Left renal pelvis (tissue), 4 donors: ENCODE measurements at places on chromosomes 7 and 10.

DNA sequence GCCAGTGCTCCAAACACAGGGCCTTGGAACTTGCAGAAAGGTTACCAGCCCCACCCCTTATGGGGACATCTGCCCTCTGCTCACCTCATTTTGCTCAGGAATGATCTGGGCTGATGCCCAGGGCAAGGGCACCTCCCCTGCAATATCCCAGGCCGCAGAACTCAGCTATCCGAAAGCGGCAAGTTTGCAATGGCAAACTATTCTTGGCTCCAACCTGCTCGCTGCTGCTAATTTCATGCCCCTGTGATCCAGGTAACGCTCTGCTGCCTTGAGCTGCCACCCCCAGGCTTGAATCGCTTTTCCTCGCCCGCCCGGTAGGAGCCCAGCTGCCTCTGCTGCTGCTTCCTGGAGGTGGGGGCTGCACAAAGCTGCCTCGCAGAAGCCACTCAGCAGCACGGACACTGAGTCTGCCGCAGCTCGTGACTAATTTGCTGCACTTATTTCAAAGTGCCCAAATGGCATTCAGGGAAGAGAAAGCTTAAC, 18.2 kb downstream of the SLC29A3 start:
- peak; percentile 51 for DNase-seq

GRCh38 chr10:1184541-1185430, 128.6 kb downstream of the WDR37 start:
- no peak for DNase-seq

DNA sequence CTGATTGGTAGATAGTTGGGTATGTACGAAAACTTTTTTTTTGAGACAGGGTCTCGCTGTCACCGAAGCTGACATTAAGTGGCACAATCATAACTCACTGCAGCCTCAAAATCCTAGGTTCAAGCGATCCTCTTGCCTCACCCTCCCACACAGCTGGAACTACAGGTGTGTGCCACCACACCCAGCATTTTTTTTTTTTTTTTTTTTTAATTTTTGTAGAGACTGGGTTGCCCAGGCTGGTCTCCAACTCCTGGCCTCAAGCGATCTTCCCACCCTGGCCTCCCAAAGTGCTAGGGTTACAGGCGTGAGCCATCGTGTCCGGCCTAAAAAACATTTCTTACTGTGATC, 1.5 kb upstream of the LRRC27 start:
- no peak for DNase-seq

DNA sequence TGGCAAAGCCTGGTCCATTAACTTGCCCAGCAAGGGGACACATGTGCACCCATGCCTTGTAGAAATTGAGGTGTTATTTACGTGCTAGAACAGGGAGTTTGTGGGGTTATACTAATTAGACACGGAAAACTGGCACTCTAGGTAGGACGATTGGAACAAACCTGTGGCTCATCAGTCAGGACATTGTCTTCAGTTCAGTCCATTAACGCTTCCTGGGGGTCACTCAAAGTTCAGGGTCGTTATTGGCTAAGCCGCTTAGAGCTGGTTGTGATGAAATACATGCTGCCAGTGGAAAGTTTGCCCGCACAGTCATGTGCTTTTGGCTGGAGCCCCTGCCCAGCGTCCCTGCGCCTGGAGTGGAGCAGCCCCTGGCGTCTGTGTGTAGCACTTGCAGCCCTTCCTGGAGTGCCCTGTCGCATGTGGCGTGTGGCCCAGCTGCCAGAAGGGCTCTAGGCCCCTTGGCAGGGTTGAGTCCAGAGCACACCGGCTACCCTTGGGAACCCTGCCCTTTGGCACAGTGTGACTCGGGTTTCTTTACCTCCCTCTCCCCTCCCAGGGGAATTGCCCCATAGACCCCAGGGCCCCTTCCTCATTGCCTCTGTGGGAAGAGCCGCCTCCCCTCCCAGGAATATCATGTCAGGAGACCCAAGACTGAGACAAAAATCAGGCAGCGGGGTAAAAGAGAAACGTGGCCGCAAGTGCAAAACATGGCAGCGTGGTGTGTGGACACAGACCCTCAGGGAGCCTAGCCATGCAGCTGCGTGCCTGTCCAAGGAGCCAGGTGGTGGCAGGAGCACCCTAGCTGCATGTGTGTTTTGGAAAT, 9.8 kb downstream of the ZNF775 start:
- DNase-seq = no peak

DNA sequence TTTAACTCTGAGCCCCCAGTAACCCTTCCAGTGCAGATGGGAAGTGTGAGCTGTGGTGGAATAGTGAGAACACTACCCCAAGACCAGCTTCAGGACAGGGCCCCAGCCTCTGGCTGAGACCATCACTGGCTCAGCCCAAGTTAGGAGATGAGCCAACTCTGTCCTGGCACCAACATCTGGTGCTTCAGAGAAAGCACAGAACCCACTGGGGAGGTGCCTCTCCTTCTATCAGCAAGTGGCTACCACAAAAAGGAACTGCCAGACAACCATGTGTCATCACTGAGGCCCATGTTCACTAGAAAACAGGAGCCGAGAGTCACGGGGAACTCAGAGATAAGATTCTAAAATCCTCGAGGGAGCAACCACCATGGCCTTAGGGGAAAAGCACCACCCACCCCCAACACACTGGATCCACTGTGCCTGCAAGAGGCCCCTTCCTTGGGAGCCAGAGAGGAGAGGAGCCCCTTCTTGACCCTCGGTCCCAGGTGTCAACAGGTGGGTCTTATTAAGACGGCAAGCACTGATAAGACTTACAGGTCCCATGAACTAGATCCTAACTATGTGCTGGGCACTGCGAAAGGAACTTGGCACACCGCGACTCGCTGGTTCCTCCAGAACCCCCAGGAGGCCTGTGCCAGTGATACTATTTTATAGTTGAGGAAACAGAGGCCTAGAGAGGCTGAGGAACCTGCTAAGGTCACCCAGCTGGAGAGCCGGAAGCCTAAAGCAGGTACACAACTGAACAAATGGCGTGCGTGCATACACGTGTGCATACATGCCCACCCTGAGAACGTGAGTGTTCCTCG, 102.7 kb downstream of the FAM53B start:
- DNase-seq = no peak

DNA sequence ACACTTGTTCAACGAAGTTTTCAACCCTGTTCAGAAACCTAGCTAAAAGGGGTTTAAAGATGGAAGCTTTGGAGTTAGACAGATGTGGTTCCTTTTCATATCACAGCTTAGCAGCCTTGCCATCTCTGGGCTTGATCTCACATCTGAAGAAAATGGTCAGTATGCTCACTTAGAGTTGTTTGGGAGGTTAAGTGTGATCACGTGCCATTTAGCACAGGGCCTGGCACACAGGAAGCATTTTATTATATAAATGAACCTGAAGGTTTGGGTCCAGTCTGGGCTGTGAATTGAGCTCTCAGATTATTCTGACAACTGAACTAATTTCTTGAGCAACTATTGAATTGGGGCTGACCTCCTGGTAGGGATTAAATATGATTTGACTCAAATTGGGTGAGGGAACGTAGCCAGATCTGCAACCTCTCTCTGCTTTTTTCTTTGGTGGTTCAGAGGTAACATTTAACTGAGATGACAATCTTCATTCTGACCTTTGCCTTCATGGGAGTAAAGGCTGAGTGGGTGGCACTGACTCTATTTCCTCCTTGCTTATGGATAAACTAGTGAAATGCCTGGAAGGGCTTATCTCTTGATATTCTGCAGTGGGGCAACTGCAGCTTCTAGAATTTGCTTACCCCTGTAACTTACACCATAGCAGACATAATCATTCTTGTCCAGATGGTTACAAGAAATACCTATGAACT, 10.2 kb upstream of the HKDC1 start:
- no peak for DNase-seq

DNA sequence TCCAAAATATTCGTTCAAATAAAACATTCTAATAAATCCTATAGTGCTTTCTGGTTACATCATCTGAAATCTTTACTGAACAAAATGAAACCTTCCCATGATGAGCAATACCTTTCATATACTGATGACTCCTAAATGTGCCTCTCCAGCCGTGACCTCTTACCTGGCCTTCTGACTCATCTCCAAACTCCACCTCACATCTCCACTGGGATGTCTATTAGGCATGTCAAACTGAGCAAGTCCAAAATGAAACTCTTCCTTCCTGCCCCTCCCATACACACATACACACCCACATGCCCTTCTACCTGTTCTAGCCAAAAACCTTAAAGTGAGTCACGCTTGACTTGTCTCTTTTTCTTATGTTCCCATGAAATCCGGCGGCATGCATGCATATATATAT, 22.9 kb downstream of the GSAP start:
- no peak for DNase-seq

DNA sequence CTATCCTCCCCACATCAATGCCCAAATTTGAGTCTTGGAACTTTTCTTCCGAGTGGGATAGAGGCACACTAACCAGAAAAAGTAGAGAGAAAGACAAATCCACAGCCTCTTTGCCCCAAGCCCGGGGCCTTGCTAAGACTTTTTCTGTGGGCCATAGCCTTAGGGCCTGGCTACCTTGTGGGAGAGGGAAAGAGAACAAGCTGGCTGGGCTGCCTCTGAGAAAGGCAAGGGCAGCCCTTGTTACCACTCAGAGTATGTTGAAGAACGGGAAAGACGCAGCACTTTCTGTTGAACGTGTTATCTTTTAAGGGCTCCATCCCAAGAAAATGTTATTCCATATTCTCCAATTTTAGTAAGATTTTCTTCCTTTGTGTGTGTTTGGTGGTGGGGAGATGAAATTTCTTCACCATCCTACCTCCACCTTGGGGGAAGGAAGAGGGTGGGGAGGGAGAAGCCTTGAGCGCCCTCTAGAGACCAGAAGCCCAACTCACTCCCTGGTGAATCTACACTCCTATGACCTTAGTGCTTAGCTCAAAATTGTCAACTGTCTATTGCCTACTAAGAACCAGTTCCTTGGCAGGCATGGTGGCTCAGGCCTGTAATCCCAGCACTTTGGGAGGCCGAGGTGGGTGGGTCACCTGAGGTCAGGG, 3.9 kb upstream of the NRF1 start:
- DNase-seq = no peak

GRCh38 chr7:84009051-84009450, 185.5 kb downstream of the SEMA3A start:
- DNase-seq = no peak
